Gastrocnemius medialis (tissue), 4 donors: ENCODE measurements at places on chromosomes 3 and 15. TPM values are rescaled to one million over a fixed set of nuclear protein-coding genes. Genes with fewer than 3 reads are reported as not detected.

GRCh38 chr3:167051421-167051820 is 328.7 kb downstream of the ZBBX start:
- H3K27me3 ChIP-seq, result no peaks in the 10 kb centered on the region
- H3K27ac ChIP-seq, result no peak overlapping the region
- H3K4me3 ChIP-seq, result no peak overlapping the region
- no peak for DNase-seq
- H3K36me3 ChIP-seq, result no peaks in the 10 kb centered on the region

- no peak overlapping the region for H3K4me3 ChIP-seq
- no peak for DNase-seq
- H3K27me3 ChIP-seq, result no peaks in the 10 kb centered on the region
- no peaks in the 10 kb centered on the region for H3K36me3 ChIP-seq
- no peaks in the 10 kb centered on the region for H3K4me1 ChIP-seq
Observed at GRCh38 chr15:35393398-35393797, 152.6 kb downstream of the DPH6 start.

DNA sequence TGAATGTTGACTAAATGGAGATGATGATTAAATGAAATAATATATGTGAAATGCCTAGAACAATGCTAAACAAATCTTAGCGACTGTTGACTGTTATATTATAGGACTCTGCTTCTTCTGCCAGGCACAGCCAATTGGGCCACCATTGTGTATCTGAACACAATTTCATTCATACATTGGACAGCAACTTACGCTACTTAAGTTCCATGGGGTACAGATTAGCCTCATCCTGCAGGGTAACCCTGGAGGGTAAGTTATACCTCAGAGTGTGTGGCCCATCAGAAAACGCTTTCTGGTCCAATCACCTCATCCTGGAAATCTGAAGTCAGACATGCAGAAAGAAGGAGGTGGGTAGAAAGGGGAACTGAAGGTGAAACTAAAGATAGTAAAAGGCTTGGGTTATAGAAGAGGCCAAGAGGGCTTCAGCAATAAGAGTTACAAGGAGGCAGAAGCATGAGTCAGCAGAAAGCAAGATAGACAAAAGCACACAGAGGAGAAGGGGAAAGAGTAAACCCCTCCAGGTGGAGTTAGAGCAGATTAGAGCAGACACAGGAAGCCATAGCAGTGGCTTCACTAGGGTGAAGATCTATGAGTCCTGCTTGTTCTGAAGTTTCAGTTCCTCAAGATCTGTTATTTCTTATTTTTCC is 119.3 kb upstream of the SLC24A5 start:
- no peak overlapping the region for H3K27ac ChIP-seq
- H3K27me3 ChIP-seq, result no peaks in the 10 kb centered on the region
- H3K4me3 ChIP-seq, result no peak overlapping the region
- H3K36me3 ChIP-seq, result no peaks in the 10 kb centered on the region
- DNase-seq, result no peak
- H3K4me1 ChIP-seq, result no peaks in the 10 kb centered on the region

Gene MUSTN1
- total RNA-seq, result 440 TPM

Gene CNTN4
- total RNA-seq, result 0.51 TPM

GRCh38 chr3:14726441-14726780 is 51.5 kb downstream of the C3orf20 start:
- H3K27me3 ChIP-seq, result no peaks in the 10 kb centered on the region
- H3K27ac ChIP-seq, result no peak overlapping the region
- H3K4me1 ChIP-seq, result peaks cover 7% of the 10 kb centered on the region
- no peak for DNase-seq
- H3K4me3 ChIP-seq, result no peak overlapping the region
- no peaks in the 10 kb centered on the region for H3K36me3 ChIP-seq

- no peak overlapping the region for H3K4me3 ChIP-seq
- no peaks in the 10 kb centered on the region for H3K36me3 ChIP-seq
- no peaks in the 10 kb centered on the region for H3K4me1 ChIP-seq
- H3K27me3 ChIP-seq, result no peaks in the 10 kb centered on the region
- DNase-seq, result no peak
Observed at GRCh38 chr15:29244123-29244522, 25.5 kb downstream of the NSMCE3 start.

DNA sequence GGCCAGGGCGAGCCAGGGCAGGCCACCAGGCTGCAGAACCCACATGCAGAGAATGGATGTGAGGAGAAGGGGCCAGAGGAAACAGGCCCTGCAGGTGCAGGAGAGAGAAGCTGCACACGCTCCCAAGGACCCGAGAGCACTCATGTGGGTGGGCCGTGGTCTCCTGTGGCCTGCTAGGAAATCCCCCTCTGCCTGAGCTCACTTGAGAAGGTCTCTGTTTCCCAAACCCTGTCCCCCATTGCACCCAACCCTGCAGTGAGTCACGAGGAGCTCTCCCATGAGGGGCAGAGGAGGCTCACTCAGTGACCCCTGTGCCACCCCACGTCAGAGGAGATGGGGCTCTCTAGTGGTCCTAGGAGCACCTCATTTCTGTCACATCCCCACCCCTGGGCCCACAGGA is 111.1 kb downstream of the KLF13 start:
- H3K4me1 ChIP-seq, result peaks cover 14% of the 10 kb centered on the region
- no peaks in the 10 kb centered on the region for H3K27me3 ChIP-seq
- H3K36me3 ChIP-seq, result no peaks in the 10 kb centered on the region
- no peak for DNase-seq
- H3K27ac ChIP-seq, result no peak overlapping the region
